Activated gamma-delta T cell treated with Interleukin-2 at 50 U/mL for 16 hours (primary cell): ENCODE measurements at places on chromosomes 11 and 22.
A peak's percentile ranks its signal among the peaks of the same experiment; 100 is the strongest.

- no peak for DNase-seq
These were observed 11.3 kb upstream of the MS4A7 start for GRCh38 chr11:60367009-60367408.

DNA sequence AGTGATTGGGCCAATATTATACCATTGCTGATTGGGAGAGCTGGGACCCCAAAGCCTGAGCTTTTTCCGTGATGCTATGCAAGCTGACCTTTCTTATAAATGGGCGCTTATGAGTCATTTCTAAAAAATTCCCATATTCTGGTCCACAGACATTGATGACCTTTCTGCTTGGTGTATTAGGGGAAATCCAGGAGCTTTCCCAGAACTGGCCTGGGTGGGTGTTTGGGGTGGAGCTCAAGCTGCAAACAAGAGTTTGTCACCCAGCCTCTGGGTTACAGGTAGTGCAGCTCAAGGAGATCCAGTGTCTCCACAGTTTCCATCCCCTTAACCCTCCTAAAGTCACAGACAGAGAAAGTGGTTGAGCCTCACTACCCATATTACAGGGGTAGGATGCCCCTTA is 67.7 kb downstream of the CCDC81 start:
- DNase-seq: no peak

DNA sequence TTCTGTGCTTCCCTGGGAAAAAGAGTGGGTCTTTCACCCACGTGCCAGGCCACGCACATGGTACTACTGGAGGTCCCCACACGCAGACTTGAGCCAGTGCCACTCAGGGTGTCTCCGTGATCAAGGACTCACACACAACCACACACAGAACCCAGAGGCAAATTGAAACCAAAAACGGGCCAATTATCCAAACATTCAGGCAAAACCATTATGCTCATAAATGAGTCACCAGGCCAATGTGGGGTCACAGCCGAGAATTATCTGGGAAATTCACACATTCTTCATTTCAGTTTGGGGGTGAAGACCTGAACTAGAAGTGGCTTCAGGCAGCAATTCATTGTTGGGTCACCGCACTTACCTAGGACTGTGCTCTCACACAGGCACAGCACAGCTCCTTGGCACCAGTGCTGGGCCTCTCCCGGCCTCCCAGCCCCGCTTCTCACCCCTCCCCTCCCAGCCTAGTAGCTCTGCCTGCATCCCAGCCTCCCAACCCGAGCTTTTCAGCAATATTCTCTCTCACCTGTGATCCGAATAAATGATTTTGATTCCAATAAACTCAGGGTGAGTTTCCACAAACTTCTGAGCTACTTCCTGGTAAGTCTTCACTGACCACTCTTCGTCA is 28.0 kb downstream of the ADA2 start:
- DNase-seq: no peak

GRCh38 chr11:65473278-65473860 is 25.5 kb upstream of the MALAT1 start:
- DNase-seq: no peak

DNA sequence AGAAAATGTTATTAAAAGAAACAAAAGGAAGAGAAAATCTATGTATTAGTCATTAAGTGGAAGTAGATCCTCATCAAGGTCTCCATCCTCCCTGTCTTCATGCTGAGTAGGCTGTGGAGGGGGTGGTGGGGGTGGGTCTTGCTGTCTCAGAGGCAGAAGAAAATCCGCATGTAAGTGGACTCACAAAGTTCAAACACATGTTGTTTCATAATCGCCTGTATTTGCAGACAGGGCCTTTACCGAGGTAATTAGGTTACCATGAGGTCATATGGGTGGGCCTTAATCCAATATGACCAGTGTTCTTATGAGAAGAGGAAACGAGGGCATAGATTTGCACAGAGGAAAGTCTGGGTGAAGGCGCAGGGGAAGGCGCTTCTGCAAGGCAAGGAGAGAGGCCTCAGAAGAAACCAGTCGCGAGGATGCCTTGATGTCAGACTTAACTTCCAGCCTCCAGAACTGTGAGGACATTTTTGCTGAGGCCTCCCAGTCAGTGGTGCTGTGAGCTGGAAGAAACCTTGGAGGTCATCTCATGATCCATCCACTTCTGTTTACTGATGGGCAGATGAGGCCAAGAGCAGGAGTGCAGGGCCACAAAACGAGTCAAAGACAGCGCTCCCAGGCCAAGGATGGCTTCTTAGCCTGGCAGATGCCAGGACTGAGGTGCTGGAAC is 49.3 kb upstream of the THY1 start:
- DNase-seq: no peak

DNA sequence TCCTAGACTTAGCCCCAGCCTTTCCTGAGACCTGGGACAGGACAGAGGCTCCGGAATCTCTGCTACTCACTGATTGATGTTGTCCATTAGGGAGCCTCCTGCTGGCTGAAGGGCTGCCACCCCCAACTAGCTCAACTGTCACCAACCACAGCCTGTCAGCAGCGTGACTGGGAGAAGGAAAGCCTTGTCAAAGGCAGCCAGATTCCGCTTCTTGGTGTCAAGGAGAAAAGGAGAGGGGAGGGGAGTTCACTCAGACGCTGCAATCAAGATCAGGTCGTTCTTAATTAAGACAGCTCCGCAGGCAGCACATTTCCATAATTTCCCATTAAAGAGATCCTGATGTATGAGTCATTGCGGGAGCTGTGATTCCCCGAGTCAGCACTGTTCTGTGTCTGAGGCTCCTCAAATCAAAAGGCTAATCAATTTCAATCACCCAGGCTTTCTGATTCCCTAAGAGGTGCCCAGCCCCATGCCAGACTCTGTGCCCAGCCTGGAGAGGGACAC is 152.8 kb upstream of the ZBED5 start:
- DNase-seq: no peak

- DNase-seq: peak; percentile 42
These were observed 736 bp downstream of the RDX start for GRCh38 chr11:110295531-110296225.

GRCh38 chr11:17376493-17376892 is 12.0 kb downstream of the KCNJ11 start:
- no peak for DNase-seq

GRCh38 chr11:127632976-127633680 is 632.6 kb upstream of the KIRREL3 start:
- DNase-seq: no peak

- DNase-seq: no peak
These were observed 541 bp downstream of the HORMAD2 start for GRCh38 chr22:30080805-30081204.

DNA sequence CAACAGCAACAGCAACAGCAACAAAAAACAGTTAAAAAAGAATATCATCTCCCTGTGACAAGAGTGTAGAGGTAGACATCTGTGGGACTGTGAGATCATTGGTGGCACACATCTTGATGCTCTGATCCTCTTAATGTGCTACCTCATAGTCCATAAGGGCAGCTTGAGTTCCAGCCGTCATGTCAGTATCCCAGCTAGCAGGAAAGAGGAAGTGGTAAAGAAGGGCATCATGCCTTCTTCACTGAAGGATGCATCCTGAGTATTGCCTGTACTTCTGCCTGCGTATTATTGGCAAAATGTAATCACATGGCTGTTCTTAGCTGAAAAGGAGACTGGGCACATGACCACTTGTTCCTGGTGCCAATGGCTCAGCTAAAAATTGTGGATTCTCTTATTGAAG is 314.3 kb downstream of the TBC1D22A start:
- no peak for DNase-seq

- DNase-seq: no peak
These were observed 8.0 kb upstream of the CSRP3 start for GRCh38 chr11:19209617-19210370.

DNA sequence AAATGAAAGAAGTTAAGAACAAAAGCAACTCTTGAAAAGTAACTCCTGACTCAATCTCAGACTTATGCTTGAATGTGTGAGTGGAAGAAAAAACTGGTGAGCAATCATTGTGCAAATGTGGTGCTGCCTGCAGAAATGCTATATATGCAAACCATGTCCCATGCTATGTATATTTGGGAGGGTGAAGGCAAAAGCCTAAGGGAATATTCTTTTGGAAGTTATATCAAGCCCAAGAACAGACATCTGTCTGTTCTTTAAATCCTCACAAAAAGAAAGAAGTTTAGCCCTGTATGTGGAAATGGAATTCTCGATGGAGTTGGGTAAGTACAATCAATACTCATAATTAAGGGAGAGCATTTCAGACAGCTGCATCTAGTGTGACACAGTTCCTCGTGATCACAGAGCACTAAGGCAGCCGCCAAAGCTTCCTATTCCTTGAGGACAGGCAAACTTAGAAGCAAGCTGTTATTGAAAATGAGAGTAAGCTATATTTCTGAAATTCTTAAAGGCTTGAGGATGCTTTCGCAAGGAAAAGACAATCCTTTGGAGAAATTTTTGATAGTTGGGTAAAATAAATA is 406.5 kb upstream of the CHORDC1 start:
- DNase-seq: no peak
